ENCODE measurements at places on chromosomes 5 and 9. TPM values are rescaled to one million over a fixed set of nuclear protein-coding genes. Genes with fewer than 3 reads are reported as not detected.

DNA sequence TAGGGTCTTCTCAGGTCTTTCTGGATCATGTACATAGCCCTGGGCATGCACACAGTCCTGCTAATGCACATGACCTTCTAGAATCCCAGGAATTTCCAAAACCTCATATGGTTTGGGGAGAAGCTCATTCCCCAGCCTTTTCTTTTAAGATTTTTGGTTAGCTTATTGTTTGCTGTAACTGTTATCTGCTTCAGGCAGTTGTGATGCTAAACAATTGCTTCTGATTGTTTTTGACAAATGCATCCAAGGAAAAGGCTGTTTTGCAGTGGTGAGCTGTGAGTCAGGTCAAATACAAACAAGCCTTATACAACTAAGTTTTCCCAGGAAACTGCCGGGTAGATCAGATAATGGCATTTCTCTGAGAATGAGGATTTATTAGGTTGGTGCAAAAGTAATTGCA, 32.7 kb downstream of the SMC5 start:
- DNase-seq, result no peak

- no peak for DNase-seq
Observed at GRCh38 chr9:28762167-28762566, 1188.9 kb upstream of the C9orf72 start.

DNA sequence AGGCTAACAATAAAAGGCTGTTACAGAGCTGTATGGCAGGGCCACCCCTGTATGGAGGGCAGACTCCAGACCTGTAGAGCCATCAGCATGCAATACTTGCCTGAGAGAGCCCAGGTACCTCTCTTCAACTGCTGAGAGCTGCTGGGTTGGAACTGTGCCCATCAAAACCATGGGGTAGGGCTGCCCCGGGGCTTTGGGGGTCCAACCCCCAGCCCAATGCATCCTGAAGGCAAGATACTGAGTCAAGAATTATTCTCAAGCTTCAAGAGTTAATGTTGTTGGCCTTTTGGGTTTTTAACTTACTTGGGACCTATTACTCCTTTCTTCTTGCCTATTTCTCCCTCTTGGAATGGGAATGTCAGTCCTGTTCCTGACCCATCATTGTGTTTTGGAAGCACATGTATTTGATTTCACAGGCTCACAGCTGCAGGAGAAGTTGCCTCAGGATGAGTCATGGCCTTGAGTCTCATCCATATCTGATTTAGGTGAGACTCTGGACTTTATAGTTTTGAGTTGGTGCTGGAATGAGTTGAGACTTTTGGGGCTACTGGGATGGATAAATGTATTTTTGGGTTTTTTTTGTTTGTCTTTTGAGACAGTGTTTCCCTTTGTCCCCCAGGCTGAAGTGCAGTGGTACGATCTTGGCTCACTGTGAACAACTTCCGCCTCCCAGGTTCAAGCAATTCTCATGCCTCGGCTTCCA, 21.0 kb upstream of the CDK7 start:
- DNase-seq, result peak; percentile 29

Gene HDHD3
- 12.5 TPM for total RNA-seq

DNA sequence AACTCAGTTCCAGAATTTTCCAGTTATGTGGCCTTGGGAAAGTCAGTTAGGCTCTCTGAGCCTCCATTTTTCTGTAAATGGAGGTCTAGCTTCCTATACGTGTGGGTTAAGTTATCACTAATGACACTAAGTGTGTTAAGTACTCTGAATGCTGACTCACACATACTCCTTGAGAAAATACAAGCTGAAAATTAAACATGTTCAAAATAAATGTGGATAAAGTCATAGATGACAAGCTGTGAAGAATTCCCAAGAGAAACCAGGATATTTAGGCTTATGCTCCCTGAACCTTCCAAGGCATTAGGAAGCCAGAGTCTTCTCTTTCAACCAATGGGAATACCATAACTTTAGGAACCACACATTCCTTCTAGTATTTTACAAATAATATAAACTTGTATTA, 58.1 kb downstream of the ABCA1 start:
- peak; percentile 26 for DNase-seq

- no peak for DNase-seq
Observed at GRCh38 chr5:110634475-110634874, 92.0 kb downstream of the TMEM232 start.

- no peak for DNase-seq
Observed at GRCh38 chr5:168417731-168418429, 68.4 kb upstream of the RARS1 start.

GRCh38 chr9:91424403-91425176, 958 bp upstream of the NFIL3 start:
- peak; percentile 77 for DNase-seq

GRCh38 chr9:107980984-107981383, 491.4 kb upstream of the KLF4 start:
- DNase-seq, result no peak

GRCh38 chr5:16983022-16983639, 47.0 kb upstream of the MYO10 start:
- DNase-seq, result no peak

DNA sequence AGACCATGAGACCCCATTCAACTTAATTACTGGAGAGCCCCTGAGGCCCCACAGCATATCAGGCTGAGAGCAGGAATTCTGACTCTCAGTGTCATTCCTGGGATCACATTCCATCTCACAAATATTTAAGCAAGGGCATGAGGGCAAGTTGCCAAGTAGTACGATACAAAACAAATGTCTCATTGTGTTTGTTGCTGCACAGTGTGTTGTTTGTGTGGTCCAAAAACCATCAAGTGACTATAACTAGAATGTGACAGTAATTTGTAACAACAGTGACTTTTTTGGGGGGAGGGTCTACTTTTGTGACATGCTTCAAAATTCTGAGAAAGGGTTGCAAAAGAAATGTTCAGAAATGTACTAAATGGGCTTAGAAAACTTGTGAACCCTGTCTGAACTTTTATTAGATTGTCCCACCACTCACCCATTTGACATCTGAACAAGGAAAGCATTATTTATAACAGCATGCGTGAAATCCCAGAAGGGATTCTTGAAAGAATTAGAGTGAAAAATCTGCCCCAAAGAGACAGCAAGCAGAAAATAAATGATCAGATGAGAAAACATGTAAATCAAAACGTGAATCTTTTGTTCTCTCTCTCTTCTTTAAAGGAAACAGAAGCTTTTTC, 347.0 kb downstream of the NTRK2 start:
- no peak for DNase-seq

GRCh38 chr5:178486239-178486641, 104.0 kb downstream of the COL23A1 start:
- DNase-seq, result no peak

- DNase-seq, result no peak
Observed at GRCh38 chr9:24731754-24732153, 186.1 kb upstream of the IZUMO3 start.

Gene DMRT3
- total RNA-seq, result not detected

- DNase-seq, result no peak
Observed at GRCh38 chr9:135980926-135981630, 19.9 kb upstream of the UBAC1 start.

Gene INSYN2B
- total RNA-seq, result 5.6 TPM

- DNase-seq, result peak; percentile 49
Observed at GRCh38 chr5:8905021-8905420, 640.9 kb downstream of the SEMA5A start.

GRCh38 chr9:108780942-108781734, 74.6 kb downstream of the ACTL7B start:
- no peak for DNase-seq

Gene DEPDC1B
- 35.3 TPM for total RNA-seq

Gene MLANA
- not detected for total RNA-seq

DNA sequence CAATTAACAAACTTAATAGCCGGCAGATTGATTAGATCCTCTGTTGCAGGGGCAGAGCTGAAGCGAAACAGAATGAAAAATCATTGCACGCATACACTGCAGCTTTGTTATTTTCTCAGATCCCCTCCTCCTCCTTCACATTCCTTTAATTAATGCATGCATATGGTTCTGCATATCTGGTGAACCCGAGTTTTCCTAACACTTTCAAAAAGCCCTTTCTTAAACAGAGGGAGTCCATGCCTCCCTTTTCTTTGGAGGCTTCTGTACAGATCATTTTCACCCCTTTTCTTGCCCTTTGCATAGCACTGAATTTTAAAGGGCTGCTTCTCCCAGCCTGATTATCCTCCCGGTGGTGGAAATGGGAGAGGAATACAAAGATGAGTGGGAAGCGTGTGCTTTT, 136.6 kb upstream of the TBCA start:
- no peak for DNase-seq

Gene DMRT2
- 15.4 TPM for total RNA-seq

DNA sequence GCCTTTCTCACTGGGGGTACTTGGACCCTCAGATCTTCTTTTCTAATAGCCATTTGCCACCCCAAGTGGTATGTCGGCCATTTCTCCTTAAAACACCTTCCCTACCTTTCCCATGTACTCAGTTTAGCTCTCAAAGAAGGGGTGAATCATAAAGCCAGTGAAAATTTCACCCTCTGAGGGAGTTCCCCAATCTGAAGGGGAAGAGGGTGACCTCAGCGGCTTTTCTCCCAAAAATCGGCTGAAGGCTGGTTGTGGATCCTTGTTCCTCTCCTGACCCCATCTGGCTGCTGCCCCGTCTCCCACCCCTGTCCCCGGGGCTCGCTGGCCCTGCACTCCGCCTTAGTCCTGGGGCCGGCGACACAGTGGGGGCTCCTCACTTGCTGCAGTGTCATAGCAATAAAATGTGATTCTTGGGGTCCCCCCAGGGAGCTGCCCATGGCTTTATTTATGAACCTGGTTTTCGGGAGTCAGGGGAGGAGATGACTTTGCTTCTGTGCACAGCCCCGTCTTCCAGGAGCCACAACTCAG, 17.3 kb upstream of the LTC4S start:
- no peak for DNase-seq

DNA sequence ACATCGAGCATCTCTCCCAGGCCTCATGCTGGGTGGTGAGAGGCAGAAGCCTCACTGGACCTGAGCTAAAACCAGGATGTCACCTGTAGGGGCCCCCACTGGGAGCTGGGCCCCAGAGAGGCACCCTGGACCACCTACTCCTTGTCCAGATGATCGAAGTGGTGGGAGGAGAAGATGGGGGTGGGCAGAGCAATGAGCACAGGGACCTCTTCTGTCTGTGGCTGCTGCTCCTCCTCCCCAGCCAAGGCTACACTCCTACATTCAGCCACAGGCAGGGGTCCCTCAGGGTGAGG, 227.5 kb downstream of the CACNA1B start:
- no peak for DNase-seq

GRCh38 chr5:149309354-149309753, 35.9 kb upstream of the GRPEL2 start:
- no peak for DNase-seq

All from Daoy (cell line).